DMS79 treated with DMSO at 0.1 percent for 48 hours (cell line): ENCODE measurements at places on chromosomes 4 and X.

DNA sequence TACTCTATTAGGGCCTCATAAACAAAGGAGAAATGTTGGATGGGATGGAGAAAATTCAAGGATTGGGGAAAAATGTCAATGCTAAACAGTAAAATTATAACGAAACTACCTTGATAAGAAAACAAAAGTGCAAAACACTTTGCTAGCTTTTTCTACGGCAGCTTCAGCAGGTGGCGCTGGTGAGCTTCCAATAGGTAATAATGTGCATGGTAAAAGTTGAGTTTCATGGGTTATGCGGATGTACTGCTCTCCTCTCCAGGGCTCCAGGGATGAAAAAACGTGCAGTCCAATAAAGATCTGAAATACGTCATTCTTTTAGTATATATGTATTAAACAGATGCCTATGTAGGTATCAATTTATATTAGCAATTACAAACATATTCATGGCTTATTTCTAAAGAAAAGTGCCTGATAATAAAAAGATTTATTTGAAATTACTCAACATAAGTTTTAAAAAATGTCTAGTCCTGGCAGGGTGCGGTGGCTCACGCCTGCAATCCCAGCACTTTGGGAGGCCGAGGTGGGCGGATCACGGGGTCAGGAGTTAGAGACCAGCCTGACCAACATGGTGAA, 239.6 kb downstream of the GRXCR1 start:
- DNase-seq = peak; percentile 1

DNA sequence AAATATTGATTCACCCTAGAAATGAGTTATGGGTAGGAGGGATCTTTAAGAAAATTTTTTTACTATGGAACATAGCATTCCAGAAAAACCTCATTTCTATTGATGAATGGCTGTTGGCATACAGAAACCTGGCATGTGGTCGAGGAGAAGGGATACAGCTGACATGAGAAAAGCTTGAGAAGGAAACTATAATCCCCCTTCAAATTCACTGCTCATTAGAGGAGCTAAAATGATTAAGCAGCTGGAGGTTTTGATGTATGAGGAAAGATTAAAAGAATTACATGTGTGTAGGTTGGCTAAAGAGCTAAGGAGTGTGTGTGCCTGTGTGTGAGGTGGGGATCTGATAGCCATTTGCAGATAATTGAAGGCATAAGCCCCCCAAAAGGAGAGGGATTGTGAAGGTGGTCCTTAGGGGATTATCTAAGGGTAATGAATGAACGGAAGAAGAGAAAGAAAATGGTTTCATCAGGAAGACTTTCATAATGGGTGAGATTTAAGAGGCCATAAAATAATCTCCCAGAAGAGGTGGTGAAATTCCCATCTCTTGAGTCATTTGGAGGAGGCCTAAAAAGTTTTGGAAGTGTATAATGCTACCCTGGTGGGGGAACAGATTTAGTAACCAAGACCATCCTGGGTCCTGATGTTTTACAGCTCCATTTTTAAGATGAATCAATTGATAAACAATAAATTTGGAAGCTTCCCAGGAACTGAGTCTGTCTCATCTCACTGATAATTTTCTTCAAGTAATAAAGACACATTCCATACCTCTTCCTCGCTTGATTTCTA, 272.0 kb upstream of the HAND2 start:
- DNase-seq = no peak

GRCh38 chr4:42460043-42460442, 62.8 kb downstream of the SHISA3 start:
- no peak for DNase-seq

- no peak for DNase-seq
Observed at GRCh38 chr4:21652508-21653231, 295.9 kb downstream of the KCNIP4 start.

DNA sequence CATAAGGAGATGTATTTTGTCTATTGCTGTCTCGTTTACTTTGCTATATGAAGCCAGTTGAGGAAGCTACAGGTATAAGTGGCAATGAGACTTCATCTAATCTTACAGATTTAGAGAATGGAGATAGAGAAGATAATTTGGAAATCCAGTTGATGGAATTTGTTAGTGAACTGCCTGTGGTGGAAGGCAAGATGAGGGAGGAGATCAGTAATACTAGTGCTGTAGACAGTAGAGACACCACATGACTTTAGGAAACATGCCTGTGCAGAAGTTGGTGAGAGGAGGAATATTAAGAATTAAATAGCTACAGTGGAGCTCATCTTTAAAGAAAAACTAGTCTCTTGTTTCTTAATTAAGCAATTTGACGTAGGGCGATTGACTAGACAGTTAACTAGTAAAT, 51.3 kb downstream of the RBPJ start:
- DNase-seq = no peak

- no peak for DNase-seq
Observed at GRCh38 chr4:55083735-55084134, 41.7 kb downstream of the KDR start.
